ENCODE measurements at places on chromosomes 2 and 18. TPM values are rescaled to one million over a fixed set of nuclear protein-coding genes. Genes with fewer than 3 reads are reported as not detected.
A peak's percentile ranks its signal among the peaks of the same experiment; 100 is the strongest.

DNA sequence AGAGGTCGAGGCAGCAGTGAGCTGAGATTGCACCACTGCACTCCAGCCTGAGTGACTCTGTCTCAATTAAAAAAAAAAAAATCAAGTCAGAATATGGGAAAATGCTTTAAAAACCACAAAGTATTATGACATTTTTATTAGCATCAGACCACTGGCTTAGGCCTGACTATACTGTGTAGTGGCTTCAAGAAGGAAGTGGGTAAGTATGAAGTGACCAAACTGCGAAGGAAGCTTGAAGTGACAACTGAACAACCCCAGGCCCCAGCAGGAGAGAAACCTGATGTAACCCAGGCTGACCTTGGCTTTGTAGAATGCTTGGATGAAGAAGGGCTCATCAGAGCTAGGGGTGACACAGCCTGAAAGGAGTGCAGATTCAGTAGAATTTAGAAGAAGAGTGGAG, 21.4 kb upstream of the HAAO start:
- no peak for DNase-seq

DNA sequence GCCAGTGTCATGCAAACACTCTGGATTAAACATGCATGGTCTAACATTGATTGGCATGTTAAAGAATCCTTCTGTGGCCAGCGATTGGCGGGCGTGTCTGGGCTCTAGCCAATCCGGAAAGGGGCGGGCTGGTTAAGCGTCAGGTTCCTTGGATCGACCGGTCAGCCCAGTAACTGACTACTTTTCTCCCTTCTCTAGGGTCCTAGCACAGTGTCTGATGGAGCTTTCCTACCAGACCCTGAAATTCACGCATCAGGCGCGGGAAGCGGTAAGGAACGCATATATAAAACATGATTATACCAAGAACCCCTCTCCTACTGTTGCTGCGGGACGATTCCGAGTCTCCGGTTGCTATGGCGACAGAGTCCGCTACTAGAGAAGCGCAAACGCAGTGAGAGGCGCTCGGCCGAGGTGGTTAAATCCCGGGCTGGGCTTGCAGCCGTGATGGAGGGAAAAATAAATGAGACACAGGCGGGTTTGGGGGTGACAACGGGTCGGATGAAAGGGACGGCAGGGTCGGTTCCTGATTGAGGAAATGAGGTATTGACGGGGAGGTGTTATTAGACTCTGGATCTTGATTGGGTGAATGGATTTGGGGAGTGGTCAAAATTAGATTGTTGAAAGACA, 29.4 kb downstream of the KATNAL2 start:
- DNase-seq, result peak; percentile 86

DNA sequence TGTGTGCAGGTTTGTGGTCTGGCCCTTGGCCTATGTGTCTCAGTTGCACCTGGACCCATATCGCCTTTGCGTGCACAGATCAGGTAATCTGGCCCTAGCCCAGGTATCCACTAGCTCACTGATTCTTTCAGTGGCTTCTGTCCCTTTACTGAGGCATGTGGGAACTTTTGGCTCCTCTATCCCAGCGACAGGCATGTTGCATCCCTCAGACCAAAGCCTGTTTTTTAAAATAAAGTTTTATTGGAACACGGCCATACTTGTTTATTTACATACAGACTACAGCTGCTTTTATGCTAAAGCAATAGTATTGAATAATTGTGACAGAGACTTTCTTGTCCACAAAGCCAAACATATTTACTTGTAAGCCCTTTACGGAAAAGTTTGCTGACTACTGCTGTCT, 39.9 kb upstream of the UPP2 start:
- DNase-seq, result no peak

GRCh38 chr18:36543991-36544725, 246.6 kb downstream of the FHOD3 start:
- no peak for DNase-seq

- peak; percentile 79 for DNase-seq
These were observed 12.2 kb downstream of the ARPC2 start for GRCh38 chr2:218229239-218229638.

GRCh38 chr18:6781796-6782195, 52.3 kb downstream of the ARHGAP28 start:
- DNase-seq, result peak; percentile 79

GRCh38 chr2:71372042-71372441, 40.5 kb downstream of the ZNF638 start:
- DNase-seq, result no peak

DNA sequence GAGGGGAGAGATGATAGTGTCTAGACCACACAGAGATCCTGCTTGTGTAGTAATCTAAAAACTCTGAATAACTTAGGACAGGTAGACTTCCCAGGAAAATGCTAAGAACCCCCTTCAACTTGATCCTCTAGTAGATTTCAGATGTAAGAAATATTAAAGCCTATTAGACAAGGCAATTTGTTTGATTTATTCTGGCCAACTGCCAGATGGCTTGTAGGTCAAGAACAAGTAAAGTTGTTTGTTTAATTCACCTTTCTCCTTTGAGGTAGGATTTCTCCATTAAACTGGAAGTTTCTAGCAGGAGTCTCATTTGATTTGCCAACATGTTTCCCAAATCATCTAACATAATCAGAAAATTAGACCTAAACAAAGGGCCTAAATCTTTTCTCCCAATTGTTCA, 48.6 kb downstream of the SH3RF3 start:
- no peak for DNase-seq

GRCh38 chr2:26455037-26455669, 22.8 kb downstream of the OTOF start:
- no peak for DNase-seq

DNA sequence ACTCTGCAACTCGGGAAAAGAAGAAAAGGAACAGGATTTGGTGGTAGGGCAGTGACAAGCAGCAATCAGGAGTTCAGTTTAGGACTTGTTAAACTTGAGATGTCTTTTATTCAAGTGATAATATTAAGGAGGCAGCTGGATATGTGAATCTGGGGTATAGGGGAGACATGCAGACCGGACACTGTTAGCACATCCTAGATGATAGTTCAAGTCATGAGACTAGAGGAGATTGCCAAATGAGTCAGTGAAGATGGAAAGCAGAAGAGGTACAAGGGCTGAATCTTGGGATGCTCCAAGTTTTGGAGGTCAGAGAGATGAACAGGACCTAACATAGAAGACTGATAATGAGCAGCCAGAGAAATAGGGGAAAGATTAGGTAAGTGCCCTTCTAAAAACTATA, 69.5 kb upstream of the PSME4 start:
- no peak for DNase-seq

- no peak for DNase-seq
These were observed 86.3 kb downstream of the R3HDM1 start for GRCh38 chr2:135617501-135618015.

DNA sequence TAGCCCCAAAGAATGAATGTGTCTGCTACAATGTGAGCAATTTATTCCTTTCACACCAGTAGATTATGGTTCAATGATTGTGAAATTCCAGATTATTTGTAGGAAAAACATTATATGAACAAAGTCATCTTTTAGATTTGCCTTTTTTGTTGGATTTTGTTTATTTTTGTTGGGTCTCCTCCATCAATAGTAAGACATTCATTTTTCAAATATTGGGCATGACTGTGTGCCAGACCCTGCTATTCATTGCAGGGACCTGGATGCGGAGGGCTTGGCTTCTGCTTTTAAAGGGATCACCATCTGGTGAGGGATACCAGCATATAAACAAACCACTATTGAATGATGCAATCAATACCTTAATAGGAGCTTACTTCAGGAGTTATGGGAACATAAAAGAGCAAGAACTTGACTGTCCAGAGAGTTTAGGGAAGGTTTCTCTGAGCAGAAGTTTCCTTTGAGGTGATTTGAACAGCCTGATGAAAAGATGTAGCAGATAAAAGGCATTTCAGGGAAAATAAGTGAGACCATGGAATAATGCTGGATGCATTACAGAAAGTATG, 486.7 kb downstream of the EPHA4 start:
- DNase-seq, result no peak

- DNase-seq, result no peak
These were observed 149.2 kb upstream of the L3MBTL4 start for GRCh38 chr18:6563896-6564295.

DNA sequence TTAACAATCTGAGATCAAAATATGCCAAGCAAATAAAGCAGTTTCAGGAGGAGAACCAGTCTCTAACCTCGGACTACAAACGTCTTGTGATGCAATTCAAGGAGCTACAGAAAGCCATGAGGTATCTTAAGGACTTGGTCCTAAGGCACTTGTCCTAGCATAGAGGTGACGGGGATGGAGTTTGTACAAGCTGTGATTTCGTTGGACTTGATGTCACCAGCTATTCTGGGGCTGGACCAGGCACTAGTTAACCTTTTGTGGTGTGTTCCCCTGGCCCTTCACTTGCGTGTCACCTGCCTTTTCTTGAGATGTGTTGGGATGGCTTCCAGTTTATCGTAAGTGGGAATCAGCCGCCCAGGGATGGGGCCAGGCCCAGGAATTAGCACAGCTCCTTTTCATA, 33.7 kb downstream of the OTOF start:
- DNase-seq, result no peak

DNA sequence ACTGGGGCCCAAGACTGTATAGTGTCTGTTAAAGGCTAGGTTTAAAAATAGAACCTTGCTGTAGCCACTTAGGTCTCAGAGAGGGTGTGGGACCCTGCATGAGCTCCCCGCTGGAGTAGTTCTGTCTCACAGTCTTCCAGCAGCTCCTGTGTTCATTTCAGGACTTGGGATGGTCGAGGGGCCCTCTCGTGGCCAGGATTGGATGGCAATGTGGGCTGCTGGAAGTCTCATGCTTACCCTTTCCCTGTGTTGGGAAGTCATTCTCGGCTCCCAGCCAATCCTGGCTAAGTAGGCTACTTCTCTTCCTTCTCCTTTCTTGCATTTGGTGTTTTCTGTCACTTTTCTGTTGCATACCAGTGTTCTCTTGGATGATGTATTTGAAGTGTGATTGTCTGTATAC, 284.0 kb upstream of the GCFC2 start:
- no peak for DNase-seq

DNA sequence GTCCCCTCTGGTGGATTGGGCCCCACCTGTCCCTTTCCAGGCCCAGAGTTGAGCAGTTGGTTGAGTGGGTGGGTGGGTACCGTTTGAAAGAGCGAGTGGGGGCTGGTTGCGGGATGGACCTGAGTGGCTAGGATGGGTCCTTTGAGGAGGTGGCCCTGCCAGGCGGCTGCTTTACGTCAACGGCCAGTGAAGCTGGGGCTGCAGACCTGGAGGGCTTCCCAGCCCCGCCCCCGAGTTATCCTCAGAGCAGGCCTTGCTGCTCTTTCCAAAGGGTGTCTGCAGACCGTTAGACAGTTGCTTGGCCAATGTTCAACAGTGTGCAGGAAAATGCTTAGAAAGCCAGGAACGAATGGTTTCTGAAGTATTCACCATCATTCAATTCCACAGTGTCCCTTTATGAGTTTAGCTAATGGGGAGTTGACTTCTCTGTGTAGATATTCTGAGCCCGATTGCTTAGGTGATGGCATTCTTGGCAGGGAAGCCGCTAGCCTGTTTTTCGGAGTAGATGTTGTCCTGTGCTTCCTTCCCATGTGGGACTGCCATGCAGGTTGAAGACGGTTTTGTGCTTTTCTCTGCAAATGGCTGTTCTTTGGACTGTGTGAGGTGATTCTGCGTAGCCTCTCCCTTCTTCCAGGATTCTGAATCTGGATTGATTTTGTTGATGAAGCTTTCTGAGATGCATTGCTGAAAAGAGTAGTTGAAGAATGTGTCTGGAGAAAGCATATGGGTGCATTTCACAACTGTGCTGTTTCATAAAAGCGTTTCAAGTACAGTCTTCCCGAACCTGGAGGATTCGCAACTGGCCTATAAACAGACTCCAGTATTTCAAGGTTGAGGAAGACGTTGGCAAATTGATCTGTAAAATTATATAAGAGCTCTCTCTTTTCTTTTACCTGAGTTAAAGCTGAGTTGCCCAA, 45.8 kb downstream of the LDLRAD4 start:
- no peak for DNase-seq

GRCh38 chr2:43184339-43184895, 42.0 kb downstream of the ZFP36L2 start:
- DNase-seq, result peak; percentile 52

GRCh38 chr2:197179744-197180498, 130.7 kb downstream of the ANKRD44 start:
- DNase-seq, result peak; percentile 21

GRCh38 chr2:118049140-118049815, 35.4 kb upstream of the CCDC93 start:
- no peak for DNase-seq

DNA sequence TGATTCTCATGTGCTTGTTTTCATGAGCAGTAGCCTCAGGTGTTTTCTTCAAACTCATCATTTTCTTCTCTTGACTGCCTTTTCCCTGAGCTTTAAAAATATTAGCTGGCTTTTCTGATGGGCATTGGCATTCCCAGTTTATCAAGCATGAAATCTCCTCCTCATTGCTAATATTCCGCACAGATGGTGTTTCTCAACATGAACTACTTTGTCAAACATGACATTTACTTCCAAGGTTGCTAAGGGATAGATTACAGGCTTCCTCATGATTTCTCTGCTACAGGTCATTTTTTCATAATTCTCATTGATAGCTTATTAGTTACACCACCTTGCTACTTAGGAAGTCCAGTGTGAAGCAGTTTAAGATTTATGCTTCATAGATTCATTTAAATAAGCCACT, 1116.9 kb upstream of the CNTNAP5 start:
- DNase-seq, result no peak

DNA sequence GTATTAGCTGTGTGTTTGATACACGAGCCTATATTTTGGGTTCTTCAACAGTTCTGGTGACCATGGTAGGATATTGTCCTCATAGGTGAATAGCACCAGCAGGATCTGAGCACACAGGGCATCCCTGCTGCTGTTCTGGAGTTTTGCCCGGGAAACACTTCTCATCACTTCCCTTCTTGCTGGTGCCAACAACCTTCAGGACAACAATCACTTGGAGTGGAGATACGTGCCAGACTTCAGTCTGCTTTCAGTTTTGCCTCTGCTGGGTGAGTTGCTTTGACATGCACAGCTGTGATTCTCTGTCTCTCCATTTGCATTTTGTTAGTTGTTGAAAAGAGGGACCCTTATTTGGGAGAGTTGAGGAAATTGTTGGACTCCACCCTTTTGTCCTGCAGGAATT, 1347.2 kb upstream of the DDX18 start:
- DNase-seq, result no peak

DNA sequence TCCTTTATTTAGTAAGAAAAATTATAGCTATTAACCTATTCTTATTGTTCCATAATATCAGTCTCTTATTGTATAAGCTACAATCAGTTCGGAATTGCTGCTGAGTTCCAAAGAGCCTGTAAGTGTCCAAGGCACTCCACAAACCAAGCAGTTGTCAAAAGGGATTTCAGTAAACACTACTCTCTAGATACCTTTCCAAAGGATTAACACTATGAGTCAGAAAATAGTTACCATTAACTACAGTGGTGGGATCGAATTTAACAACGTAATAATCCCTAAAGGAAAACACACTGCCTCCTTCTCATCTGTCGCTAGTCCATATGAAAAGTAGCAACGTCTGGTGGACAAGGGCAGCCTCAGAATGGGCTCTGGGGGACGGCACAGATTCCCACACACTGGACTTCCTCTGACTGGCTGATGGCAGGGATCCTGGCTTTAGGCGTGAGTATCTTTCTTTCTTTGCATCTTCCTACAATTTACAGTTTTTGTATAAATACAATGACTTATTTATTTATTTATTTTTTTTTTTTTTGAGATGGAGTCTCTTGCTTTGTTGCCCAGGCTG, 8.8 kb downstream of the TGFBRAP1 start:
- DNase-seq, result peak; percentile 78

GRCh38 chr18:50079571-50080295, 115.2 kb downstream of the MYO5B start:
- DNase-seq, result no peak

Gene LBX2
- total RNA-seq, result 1.2 TPM

Gene ALK
- total RNA-seq, result not detected

Gene TNFRSF11A
- 0.06 TPM for total RNA-seq

Gene CCT4
- 205 TPM for total RNA-seq

Gene CEBPZOS
- total RNA-seq, result 23.4 TPM

Gene CHST10
- total RNA-seq, result 12.4 TPM

Data from LHCN-M2 (cell line).